ENCODE measurements at places on chromosomes 5 and 9.

GRCh38 chr5:160133071-160133917, 14.0 kb upstream of the PWWP2A start:
- no peak for DNase-seq

GRCh38 chr9:129944506-129945116, 98.4 kb downstream of the FNBP1 start:
- no peak for DNase-seq

GRCh38 chr5:135913713-135914626, 18.3 kb upstream of the IL9 start:
- no peak for DNase-seq

- DNase-seq = peak; percentile 89
These were observed 44.5 kb downstream of the AMBP start for GRCh38 chr9:114033397-114034103.

GRCh38 chr5:87777877-87778276, 365.1 kb upstream of the CCNH start:
- DNase-seq = no peak

- no peak for DNase-seq
These were observed 514 bp downstream of the STOML2 start for GRCh38 chr9:35102465-35102768.

DNA sequence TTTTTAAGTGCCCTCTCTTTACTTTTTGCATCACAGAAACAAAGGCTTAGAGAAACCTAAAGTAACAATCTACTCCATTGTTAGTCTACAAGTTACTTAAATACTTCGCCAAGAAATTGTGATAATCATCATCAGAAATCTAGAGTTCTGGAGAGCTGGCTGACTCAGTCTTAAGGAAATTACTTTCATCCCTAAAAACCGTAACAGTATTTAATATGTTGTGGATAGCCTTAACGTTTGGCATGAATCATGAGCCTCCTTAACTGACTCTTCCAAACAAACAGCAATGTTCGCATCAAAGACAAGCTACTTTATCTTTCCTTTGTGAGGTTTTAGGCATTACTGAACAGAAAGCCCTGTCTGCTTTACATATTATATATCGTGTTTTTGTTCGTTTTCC, 128.7 kb downstream of the NIPBL start:
- no peak for DNase-seq

DNA sequence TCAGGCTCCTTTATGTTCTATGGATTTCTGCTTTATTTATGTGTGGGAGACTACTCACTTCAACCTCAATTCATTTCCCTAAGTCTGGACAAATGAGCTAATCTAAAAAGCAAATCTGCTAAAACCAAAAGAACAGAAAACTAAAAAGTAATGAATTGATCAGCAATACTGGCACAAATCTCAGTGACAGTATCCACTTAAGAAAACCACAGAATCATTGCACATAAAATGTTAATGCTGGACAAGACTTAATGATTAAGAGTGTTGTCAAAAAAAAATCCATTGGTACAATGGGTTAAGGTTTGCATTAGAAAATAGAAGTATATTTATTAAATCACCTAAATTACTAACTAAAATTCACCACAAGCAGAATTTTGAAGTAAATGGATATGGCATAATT, 147.6 kb downstream of the EDIL3 start:
- no peak for DNase-seq

- DNase-seq = no peak
These were observed 10.2 kb upstream of the AUH start for GRCh38 chr9:91371894-91372293.

GRCh38 chr9:91418215-91418610, 5.4 kb downstream of the NFIL3 start:
- DNase-seq = no peak

DNA sequence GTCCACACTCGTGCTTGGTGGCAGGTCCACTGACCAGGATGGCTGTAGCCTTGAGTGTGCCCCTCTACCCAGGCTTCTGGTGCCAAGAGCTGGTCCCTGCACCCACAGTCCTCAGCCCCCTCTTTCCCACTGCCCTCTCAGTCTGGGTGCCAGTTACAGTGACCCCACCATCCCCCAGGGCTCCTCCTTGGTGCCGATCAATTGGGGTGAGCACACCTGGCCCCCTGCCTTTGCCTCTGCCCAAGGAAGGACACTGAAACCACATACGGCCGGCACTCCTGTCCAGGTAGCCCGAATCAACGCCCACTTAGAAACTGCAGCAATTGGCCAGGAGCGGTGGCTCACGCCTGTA, 18.5 kb upstream of the QRFP start:
- no peak for DNase-seq

DNA sequence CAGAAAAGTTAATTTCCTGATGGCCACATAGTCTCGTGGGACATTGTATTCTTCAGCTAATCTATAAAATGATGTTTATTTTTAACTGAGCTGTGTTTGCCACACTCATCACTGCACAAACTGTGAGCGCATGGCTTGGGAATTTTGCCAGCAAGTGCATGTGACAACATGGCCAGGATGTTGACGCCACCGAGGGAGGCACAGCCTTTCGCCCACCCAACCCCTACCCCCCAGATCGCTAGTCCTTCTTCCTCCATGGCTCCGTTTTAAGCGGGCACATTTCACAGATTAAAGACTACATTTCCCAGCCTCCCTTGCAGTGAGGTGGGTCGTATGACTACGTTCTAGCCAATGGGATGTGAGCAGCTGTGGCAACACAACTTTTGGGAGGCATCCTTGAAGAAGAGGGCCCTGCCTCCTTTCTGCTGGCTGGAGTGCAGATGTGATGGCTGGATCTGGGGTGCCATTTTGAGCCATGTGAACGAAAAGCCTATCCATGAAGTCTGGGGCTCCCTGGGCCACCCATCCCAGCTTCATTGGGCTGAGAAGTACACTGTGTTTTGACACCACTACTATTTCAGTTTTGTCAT, 7.9 kb downstream of the NRARP start:
- DNase-seq = no peak

GRCh38 chr5:179233909-179234562, 111.2 kb downstream of the ADAMTS2 start:
- no peak for DNase-seq

GRCh38 chr9:27088981-27089380, 20.0 kb upstream of the TEK start:
- no peak for DNase-seq

GRCh38 chr9:90801241-90801972, at the start of gene SYK:
SYK (plus strand) TSS chr9:90801819; CDS start chr9:90843899, 42,080 bp downstream.
- DNase-seq = no peak

DNA sequence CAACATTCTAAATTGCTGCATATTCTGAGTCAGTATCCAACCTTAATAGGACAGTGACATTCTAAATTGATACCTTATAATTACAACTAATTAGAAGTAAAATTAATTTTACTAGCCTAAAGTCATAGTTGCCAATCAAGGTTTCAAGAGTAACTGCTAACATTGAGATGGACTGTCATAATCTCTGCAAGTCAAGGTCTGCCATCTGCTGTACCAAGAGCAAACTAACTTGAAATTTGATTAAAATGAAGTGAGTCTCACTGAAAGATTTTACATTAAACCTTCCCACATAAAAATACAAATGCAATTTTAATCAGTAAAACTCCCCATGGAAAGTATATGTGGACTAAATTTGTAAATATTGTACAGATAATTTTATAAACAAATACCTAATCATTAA, 235.3 kb downstream of the PRDM9 start:
- DNase-seq = no peak

- no peak for DNase-seq
These were observed 4.3 kb downstream of the SHC3 start for GRCh38 chr9:89174291-89174690.

GRCh38 chr5:42991404-42992087, 48.6 kb downstream of the ANXA2R start:
- no peak for DNase-seq

- no peak for DNase-seq
These were observed at the start of gene GOLM1 for GRCh38 chr9:86098824-86099700. GOLM1 (minus strand) TSS chr9:86099558; CDS start chr9:86079320, 20,238 bp downstream.

DNA sequence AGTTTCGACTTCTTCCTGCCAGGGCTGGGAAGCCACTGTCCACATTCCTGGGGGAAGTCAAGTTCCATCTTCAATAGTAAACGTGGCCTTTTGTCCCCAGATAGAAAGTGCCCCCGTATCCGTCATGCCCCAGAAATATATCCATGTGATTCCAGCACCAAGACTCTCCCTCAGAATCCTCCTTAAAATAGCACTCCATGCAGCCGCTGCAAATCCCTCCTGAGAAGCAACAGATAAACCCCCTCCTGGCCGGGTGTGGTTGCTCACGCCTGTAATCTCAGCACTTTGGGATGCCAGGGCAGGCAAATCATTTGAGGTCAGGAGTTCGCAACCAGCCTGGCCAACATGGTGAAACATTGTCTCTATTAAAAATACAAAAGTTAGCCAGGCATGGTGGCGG, 126.1 kb downstream of the OLFM1 start:
- no peak for DNase-seq

GRCh38 chr5:77773734-77774280, 2.3 kb downstream of the TBCA start:
- DNase-seq = no peak

- no peak for DNase-seq
These were observed 1.7 kb downstream of the DCANP1 start for GRCh38 chr5:135445306-135445985.

DNA sequence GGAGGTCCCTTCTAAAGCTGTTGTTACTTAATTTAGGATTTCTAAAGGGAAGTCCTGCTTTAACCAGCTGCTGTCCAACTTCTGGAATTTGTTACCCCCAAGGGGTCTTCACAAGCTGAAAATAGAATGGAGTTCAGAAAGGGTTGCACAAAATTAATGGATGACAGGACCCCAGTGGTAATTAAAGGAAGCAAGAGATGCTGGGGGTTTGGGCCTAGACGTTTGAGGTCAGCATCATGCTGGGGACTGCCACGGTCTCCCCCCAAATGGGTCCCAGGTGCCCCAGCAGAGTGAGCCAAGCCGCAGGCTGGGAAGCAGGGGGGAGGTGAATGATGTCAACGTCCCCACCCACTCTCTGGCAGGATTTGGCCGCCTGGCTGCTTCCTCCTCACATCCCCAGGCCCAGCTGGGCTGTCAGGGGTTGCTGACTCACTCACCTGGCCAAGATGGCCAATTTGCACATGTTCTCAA, 97.5 kb upstream of the ARAP3 start:
- no peak for DNase-seq

GRCh38 chr5:136153581-136154236, 21.1 kb downstream of the SMAD5 start:
- no peak for DNase-seq

DNA sequence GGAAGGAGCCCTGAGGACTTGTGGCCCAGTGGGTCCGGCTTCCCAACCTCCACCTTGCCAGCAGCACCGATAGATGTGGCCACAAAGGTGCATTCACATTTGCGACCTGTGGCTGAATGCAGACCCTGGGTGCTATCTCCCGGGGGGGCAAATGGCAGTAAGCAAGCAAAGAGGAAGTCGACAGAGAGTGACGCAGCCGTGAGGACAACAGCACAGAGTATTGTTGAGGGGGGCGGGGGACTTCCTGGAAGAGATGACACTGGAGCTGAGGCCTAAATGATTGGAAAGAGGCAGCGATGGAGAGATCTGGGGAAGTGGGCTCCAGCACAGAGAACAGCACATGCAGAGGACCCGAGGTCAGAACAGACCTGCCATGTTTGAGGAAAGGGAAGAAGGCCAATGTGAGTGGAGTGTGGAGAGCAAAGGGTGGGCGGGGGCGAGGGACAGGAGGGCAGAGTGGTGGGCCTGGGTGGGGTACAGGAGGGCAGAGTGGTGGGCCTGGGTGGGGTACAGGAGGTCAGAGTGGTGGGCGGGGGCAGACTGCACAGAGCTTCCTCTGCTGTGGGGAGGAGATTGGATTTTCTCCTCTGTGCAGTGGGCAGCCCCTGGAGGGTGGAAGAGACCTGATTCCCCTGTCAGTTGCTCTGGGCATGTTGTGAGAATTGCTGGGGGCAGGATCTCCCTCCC, 42.6 kb downstream of the ADAMTS2 start:
- DNase-seq = no peak

GRCh38 chr5:150624334-150625163, 15.9 kb upstream of the SYNPO start:
- no peak for DNase-seq

DNA sequence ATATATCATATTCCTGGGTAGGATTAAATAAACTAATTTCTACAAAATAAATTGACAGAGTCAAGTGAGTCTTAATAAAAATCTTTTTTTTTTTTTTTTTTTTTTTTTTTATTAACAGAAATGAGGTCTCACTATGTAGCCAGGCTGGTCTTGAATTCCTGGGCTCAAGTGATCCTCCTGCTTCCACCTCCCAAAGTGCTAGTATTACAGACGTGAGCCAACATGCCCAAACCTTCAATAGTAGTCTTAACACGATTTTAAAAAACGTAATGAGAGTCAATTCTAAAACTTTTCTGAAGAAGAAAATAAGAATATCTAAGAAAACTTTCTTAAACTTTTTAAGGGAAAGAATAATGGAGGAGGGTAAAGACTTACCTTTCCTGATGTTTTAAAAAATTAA, 84.2 kb downstream of the YIPF5 start:
- DNase-seq = no peak

- no peak for DNase-seq
These were observed 21.7 kb upstream of the SPDL1 start for GRCh38 chr5:169561893-169562292.

- peak; percentile 4 for DNase-seq
These were observed 601.5 kb downstream of the ACTL7B start for GRCh38 chr9:108254236-108254635.

- DNase-seq = no peak
These were observed 174.4 kb downstream of the GAPVD1 start for GRCh38 chr9:125435776-125436612.

GRCh38 chr5:96857454-96857853, 18.8 kb upstream of the ERAP2 start:
- no peak for DNase-seq

- DNase-seq = no peak
These were observed 329 bp downstream of the SYK start for GRCh38 chr9:90801973-90802322.

GRCh38 chr9:112035166-112035826, 138.7 kb downstream of the UGCG start:
- no peak for DNase-seq

GRCh38 chr9:19988281-19988680, 199.4 kb upstream of the SLC24A2 start:
- no peak for DNase-seq

- DNase-seq = no peak
These were observed 91.3 kb downstream of the COMMD10 start for GRCh38 chr5:116176121-116176520.

GRCh38 chr9:83432104-83432627, 106.0 kb downstream of the FRMD3 start:
- no peak for DNase-seq

DNA sequence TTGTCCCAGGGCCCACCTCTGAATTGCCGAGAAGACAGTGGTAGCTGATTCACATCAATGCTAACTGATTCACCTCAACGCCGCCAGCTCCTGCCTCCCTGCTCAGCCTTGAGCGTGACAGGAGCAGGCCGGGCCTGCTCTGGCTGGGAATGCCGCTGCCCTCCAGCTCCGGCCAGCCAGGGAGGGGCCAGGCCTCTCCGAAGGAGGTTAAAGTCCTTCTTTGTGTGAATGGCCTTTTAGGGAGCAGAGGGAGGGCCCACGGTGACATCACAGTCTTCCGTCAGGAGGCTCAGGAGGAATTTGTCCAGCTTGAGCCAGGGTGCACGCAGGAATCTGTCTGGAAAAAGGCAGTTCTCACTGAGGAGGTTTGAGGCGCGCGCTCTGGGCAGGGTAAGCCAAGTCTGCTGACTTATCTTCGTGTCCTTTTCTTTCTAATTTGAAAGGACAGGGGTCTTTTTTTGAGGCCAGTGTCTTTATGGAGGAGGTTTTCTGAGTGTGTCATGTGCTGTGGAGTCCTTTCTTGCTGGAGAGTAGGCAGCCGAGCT, 82.7 kb downstream of the C9orf152 start:
- peak; percentile 97 for DNase-seq
